ENCODE measurements at places on chromosomes 1 and 21.

- peak; percentile 54 for DNase-seq
These were observed 93.4 kb upstream of the CSF3R start for GRCh38 chr1:36576118-36576517.

- no peak for DNase-seq
These were observed 155.7 kb downstream of the TNFSF18 start for GRCh38 chr1:172895050-172895460.

DNA sequence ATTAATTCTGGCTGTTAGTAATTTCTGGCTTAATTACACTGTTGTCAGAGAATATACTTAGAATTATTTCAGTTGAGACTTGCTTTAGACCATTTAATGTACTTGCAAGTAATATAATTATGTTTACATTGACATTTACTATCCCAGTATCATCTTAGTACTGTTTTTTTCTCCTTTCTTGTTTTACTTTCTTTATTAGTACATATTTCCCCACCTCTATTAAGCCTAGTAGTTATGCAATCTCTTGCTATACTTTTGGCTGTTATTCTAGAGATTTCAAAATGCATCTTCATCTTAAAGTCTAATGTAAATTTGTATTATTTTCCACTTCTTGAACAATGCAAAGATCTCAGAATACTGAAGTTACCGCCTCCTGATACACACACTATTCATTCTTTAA is 24.4 kb downstream of the BRWD1 start:
- no peak for DNase-seq

DNA sequence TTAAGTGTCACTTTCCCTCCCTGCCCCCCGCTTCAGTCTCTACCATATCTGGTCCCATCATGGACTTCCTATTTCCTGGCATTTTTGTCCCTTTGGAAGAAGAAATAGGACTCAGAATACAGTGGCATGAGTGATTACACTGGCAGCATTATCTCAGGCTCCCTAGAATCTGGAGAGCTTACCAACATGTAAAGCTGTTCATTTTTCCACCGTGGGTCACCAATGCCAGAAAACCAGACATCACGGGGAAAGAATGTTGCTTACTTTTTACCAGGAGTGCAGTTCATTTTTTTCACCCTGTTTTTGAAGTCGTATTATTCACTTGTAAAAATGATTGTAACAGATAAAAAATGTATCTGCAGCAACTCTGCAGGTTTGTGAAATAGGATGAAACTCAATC is 44.8 kb downstream of the BACH1 start:
- DNase-seq = no peak

DNA sequence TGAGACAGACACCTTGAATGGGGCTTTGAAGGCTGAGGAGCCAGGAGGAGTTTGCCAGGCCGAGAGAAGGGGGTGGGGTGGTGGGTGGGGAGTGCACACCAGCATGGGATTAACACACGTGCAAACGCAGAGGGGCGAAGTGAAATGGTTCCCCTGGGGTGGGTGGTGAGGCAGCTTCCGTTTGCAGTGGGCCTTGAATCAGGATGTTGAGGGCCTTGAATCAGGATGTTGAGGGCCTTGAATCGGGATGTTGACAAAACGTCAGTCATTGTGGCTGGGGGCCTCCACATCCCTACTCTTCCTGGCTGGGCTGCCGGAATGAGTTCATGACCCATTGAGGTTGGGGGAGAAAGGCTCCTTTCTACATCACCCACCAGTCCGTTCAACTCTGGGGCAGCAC is 16.6 kb downstream of the LDLRAP1 start:
- no peak for DNase-seq

GRCh38 chr1:112576240-112576639 is 42.7 kb downstream of the ST7L start:
- DNase-seq = no peak

DNA sequence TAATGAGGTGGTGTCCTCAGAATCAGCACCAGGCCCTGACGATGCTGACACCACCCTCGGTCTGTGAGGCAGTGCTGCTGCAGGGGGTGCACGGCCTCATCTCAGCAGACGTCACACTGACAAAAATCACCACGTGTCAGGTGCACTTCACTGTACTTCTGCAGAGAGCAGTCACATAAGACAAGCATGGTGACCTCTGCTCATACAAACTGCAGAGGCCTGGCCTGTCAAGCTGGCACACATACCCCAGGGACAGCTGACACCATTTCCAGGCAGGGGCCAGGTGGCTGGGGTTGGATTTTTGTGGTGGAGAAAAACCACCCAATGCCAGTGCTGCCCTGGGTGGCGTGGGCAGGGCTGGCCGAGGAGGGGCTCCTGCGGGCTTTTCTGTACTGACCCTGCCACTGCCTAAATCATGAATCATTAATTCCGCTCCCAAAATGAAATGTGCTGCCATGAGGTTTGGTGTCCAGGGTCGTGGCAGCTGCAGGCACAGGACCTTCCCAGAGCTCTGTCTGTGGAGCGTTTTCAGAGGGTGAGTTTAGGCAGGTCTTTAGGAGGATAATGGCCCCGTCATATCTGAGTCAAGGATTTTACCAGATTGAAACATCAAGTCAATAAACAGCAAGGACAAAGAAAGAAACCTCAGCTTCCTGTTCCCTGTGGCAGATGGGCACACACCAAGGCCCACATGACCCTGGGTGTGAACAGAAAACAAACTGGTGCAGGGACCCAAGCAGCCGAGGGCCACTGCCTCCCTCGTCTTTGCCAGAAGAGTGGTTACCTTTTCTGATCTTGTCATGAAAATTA is 33.4 kb upstream of the GPR153 start:
- DNase-seq = no peak

DNA sequence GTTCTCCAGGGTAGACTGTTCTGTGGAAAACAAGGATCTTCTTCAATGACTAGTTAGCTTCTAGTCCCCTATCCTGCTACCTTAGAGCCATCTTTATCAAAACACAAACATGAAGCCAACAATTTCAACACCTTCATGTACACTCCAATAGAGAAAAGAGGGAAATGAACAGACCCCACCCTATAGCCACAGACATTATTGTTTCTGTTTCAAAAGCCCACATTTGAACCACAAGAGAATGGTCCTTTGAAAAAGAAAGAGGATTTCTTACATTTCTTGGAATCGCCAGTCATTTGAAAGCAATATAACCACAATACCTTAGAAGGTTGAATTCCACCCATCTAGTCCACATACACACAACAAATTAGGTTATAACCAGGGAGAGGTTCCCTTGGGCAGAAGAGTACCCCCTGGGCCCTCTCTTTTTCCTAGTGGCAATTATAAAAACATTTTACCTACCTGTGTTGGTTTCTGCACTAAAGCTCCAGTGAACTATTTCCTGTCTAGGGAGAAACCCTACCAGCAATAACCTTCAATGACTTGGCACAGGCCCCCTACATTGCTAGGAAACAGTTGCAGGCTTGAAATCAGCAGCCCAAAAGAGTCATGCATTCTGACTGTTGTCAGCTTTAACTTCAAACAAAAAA is 2.7 kb upstream of the LPGAT1 start:
- no peak for DNase-seq

GRCh38 chr1:167617153-167618147 is 12.6 kb upstream of the RCSD1 start:
- DNase-seq = no peak

- no peak for DNase-seq
These were observed 45.6 kb upstream of the RBM34 start for GRCh38 chr1:235206533-235207208.

DNA sequence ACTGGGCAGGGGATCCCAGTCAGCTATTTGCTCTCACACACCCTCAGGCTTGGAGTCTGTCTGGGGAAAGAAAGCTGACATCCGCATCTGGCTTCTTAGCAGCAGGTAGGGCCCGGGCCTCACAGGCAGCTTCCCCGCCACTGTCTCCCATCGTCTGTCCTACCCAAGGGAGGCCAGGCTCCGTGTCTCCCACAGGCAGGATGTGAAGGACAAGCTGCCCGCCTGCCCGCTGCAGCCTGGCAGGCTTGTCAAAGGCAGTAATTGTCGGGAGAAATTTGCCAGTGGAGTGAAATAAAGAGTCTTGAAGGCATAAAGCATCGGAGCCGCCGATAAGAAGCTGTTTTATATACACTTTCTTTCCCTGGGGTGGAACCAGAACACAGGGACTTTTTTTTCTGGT is 44.0 kb upstream of the DISP3 start:
- DNase-seq = no peak

- DNase-seq = no peak
These were observed 152.0 kb upstream of the IGSF21 start for GRCh38 chr1:17955302-17956285.

GRCh38 chr1:70948396-70949017 is 99.1 kb downstream of the PTGER3 start:
- DNase-seq = no peak

- DNase-seq = no peak
These were observed 31.6 kb downstream of the MAPKAPK2 start for GRCh38 chr1:206716159-206716869.

DNA sequence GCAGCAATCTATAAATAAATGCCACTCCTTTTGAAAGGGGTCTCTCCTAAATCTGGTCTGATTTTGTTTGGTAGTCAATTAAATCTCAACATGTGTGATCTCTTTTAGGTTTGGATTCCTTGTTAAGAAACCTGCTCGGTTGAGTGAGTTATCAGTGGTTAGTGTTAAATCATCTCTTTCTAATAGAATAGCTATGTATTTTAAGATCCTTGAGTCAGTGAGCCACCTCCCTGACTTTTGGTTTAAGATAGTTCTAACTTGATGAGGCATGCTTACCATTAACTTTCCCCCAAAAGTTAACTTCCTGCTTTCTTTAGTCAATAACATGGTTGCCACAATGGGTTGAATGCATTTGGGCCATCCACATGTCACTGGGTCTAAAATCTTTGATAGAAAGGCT is 93.1 kb upstream of the OLFM3 start:
- DNase-seq = no peak

- no peak for DNase-seq
These were observed 21.5 kb upstream of the MYSM1 start for GRCh38 chr1:58721247-58721820.

GRCh38 chr21:14900058-14900457 is 164.7 kb downstream of the NRIP1 start:
- DNase-seq = no peak

GRCh38 chr1:110136911-110137310 is 13.4 kb upstream of the SLC6A17 start:
- no peak for DNase-seq

DNA sequence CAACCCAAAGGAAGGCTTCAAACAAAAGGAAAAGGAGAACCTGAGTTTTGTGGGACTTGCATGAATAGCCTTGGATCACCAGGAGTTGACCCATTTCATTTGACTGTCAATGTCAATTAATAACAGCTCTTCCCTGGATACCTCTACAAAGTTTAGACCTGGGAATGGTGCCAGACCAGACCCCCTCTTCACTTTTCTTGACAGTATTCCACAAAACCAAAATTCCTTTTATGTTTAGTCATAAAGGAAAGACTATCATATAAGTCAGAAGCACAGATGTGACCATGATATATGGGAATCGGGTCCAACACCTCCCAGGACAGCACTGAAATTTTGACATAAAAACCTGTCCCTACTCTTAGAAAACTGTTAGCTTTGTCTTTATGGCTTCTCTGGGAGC is 191.8 kb downstream of the LYPLAL1 start:
- DNase-seq = no peak

GRCh38 chr1:31444725-31445448 is 31.9 kb downstream of the SERINC2 start:
- no peak for DNase-seq

DNA sequence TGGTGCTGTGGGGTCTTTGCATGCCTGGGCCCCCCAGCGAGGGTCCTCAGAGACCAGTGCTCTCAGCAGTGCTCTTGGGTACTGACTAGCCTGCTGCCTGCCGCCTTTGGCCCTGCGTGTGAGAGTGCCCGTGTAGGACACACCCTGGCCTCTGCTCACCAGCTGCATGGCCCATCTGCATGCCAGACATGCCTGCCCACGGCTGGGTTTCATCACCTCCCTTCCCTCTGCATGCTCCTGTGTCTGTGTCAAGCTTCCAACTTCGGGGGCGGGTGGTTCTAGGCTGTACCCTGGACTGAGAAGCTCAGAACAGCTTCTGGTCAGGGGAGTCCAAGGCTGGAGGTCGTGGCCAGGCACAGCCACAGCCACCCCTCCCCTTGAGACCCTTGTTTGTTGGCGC is 56.9 kb downstream of the PTPRF start:
- DNase-seq = no peak

GRCh38 chr1:228944935-228945371 is 209.7 kb downstream of the RHOU start:
- no peak for DNase-seq

DNA sequence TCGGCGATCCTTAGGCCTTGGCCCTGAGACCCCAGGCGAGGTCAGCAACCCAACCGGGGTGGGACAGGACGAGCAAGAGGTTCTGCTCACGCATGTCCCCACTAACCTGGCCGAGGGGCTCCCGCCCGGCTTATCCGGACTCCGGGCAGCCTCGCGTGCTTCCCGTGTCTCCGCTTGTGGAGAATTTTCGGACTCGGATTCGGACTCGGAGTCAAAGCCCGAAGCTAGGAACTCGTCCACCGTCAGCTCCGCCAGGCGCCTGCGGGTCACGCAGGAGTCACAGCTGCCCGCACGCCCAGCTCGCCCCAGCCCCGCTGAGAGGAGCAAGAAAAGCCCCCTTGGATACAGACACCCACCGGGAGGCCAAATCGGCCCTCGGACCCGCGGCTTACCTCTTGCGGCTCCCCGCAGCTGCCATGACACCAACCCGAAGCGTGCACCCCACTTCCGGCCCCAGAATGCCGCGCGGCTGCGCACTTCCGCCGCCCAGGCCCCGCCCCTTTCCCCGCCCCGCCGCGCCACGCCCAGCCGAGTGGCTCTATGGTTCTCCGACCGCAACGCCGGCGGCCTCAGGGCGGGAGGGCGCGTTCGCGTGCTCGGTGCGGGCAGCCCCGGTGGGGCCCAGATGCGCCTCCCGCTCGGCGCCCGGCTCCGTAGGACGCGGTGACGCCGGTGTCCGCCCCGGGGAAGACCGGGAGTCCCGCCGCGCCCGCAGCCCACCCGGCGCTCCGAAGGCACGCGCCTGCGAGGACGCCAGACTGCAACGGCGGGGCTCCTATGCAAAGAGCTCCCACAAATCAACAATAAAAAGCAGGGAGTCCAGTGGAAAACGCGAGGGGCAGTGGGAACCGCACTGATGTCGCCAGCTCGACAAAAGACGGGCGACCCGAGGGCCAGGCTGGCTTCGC is at the start of gene NOC2L:
Gene NOC2L, minus strand, starts transcription at position 434 of the 908 bp plus-strand sequence. Its CDS starts 16 bp downstream, at position 418.
- DNase-seq = peak; percentile 99
